ENCODE measurements at places on chromosomes 1 and 21.

- DNase-seq: no peak
Measured at GRCh38 chr1:157978586-157979403, 14.7 kb upstream of the KIRREL1 start.

DNA sequence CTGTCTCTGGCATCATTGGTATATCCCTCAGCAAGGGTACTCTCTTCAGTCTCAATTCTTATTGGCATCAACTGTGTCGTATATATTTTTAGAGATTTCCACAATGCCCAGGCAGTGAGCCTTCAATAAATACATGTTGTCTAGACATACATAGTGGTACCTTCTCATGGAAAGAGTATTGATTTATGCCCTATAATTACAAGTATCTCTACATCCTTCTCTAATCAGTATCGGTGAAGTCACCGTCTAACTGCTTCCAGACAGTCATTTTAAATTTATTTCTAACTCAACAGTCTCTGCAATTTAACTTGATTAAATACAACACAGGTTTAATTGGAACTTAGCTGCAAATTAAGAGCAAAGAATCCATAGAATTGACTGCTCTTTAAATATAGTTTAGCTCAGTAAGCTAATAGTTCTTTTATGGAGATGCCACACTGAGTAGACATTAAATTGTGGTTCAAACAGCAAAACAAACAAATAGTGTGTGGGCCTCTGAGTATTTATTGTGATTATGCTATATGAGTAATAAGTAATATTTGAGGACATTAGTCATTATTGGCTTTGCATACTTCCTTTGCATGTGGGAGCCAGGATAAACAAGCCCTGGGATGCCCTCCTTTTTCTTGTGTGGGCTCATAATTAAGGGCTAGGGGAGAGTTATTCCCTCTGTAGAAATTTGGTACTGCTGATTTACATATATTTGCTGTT, 126.9 kb upstream of the DUSP10 start:
- DNase-seq: no peak

GRCh38 chr1:178726545-178726944, 1.5 kb downstream of the RALGPS2 start:
- DNase-seq: no peak

DNA sequence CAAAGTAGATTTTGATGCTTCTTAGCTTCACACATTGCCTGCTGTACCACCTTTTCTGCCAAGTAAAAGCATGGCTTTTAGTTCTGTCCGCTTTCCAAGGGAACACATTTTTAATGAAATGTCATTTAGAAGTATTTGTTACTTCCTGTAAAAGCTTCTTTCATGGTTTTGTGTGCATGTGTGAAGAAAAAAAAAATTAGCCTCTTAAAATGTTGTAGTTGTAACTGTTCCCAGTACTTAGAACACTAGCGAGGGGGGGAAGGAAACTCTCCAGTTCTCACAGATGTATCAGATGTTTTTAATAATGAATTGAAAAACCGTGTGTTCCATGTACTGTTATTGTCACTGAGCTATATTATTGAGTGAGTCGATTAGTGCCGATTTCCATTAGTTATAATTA, 568.3 kb upstream of the ADGRL2 start:
- no peak for DNase-seq

- DNase-seq: no peak
Measured at GRCh38 chr21:41653954-41654491, 112.8 kb downstream of the RIPK4 start.

DNA sequence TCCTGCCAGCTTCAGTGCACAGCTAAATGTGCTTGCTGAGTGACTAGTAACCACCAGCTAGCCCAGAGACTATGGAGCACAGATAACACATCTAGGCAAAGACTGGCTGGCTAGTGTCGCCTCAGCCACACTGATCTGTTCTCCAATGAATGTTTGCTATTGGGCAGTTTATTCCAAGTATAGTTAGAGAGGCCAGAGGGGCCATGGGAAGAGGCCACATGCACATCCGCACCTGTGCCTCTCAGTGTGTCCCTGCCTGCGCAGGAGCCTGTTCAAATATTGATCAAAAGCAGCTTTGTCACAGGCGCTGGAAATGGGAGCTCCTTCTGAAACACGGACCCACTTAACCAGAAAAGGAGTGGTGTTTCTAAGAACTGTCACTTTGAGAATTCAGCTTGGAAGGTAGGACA, 51.3 kb upstream of the ATP1A1 start:
- no peak for DNase-seq

- DNase-seq: no peak
Measured at GRCh38 chr21:26116456-26117011, 54.0 kb downstream of the APP start.

DNA sequence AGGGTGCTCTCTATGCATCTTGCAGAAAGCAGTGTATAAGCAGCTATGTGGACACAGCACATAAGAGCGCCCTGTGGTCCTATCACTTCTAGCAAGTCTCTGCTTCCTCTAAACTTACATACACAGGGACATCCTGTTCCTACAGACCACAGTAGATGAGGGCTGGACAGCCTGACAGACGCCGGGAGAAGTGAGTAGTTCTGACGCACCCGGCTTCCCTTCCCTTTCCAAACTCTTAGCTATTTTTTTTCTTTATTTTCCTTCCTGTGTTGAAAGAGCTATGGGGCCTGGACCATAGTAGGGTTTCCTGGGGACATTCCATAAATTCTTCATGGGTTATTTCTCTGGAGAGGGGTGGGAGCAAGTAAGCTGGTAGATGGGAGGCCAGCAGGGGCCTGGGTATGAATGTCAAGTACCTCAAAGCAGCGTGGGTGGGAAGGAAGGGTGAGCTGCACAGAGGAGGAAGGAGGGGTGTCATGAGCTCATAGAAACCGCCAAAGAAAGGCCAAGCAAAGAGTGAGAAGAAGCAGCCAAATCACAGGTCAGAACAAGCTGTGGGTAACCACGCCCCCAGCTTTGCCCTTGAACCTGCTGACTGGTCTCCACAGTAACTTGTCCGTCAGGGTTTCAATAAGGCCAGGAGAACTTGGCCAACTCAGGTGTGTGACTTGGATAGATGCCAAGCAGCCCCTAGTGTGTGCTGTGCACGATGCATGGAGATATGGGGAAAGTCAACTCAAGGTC, 36.6 kb downstream of the PLXNA2 start:
- DNase-seq: no peak

DNA sequence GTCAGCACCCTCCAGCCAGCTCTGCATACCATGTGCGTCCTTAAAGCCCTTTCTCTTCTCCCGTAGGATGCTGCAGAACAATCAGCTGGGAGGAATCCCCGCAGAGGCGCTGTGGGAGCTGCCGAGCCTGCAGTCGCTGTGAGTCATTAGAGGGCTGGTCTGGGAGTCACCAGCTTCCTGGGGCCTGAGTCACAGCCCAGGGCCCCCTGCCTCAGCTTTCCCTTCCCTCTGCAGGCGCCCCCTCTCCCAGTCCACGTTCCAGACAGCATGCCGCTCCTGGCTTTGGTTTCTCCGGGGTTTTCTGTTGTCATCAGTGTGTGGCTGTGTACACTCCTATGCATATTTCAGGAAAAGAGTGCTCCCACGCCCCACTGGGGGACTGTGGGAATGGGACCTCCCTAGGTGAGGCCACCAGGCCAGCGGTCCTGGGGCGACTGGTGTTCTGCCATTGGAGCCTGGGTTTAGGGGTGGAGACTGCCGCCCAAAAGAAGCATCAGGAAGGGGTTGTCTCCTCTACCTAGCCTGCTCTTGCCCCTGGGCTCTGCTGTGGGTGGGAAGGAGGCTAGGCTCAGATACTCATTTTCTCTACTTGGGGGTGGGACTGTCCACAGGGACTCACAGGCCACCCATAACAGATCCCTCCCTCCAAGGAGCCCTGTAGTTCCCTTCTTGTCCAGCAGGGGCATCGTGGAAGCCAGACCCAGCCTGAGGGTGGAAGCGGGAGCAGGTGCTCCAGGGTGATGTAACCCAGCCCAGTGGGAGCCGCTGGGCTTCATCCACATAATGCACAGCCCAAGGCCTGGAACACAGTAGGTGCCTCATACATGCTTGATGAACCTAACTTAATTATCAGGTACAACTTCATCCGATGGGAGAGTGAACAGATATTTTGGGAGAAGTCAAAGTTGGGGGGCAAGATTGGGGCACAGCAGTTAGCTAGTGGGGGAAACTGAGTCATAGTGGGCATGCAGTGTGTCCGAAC, 42.5 kb downstream of the LGR6 start:
- peak; percentile 28 for DNase-seq
